Psoas muscle (tissue), 8 donors: ENCODE measurements at places on chromosomes 5 and 9. TPM values are rescaled to one million over a fixed set of nuclear protein-coding genes. Genes with fewer than 3 reads are reported as not detected.

- DNase-seq, result no peak
Observed at GRCh38 chr5:23523031-23523430, 15.6 kb downstream of the PRDM9 start.

- DNase-seq, result peak; percentile 18
Observed at GRCh38 chr9:123267481-123268198, 746 bp downstream of the STRBP start.

GRCh38 chr9:133534346-133535291 is at the start of gene ADAMTSL2:
ADAMTSL2 (plus strand) TSS chr9:133534704; CDS start chr9:133536713, 2,009 bp downstream.
- peak; percentile 82 for DNase-seq

- no peak for DNase-seq
Observed at GRCh38 chr5:80941496-80941895, 18.7 kb upstream of the RASGRF2 start.

GRCh38 chr5:42886635-42887034 is 74.9 kb upstream of the SELENOP start:
- no peak for DNase-seq

DNA sequence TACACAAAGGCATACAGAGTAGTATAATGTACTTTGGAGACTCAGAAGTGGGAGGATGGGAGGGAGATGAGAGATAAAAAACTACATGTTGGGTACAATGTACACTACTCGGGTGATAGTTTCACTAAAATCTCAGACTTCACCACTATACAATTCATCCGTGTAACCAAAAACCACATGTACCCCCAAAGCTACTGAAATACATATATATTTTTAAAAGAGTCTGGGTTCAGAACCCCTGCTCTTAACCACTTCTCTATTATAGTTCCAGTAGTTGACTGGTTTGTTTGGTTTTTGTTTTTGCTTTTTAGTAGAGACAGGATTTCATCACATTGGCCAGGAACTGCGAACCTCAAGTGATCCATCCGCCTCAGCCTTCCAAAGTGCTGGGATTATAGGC is 22.6 kb downstream of the SGTB start:
- DNase-seq, result no peak

GRCh38 chr9:18857334-18857733 is 175.7 kb downstream of the SAXO1 start:
- DNase-seq, result no peak

- DNase-seq, result no peak
Observed at GRCh38 chr5:170195961-170196360, 36.8 kb upstream of the C5orf58 start.

TNFSF15 gene
- 0.07 TPM for total RNA-seq

FRRS1L gene
- total RNA-seq, result not detected
